ENCODE measurements at places on chromosomes 6 and 20. TPM values are rescaled to one million over a fixed set of nuclear protein-coding genes. Genes with fewer than 3 reads are reported as not detected.

GRCh38 chr6:49565855-49566254 lies 15.4 kb downstream of the C6orf141 start:
- DNase-seq, result no peak

GRCh38 chr6:106163446-106163965 lies 77.4 kb downstream of the PRDM1 start:
- no peak for DNase-seq

GRCh38 chr20:19785983-19786285 lies 27.9 kb downstream of the RIN2 start:
- DNase-seq, result no peak

DNA sequence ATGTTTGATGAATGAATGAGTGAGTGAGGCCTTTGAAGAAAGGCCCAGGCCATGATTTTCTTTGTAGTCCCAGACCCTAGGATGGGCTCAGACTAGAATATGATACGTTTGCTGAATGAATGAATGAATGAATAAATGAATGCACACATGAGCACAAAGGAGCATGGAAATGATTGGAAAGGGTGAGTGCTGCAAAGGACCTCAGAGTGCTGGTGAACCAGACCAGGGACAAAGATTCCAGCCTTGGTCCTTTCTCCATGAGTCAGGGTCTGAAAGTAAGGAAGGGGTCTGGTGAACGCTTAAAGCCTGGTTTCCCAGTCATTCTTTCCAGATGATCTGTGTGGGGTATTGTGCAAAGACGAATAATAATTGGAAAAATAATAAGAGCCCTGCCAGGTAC lies 40.0 kb upstream of the MRPS18A start:
- DNase-seq, result no peak

- no peak for DNase-seq
These were observed 142.6 kb upstream of the TAB2 start for GRCh38 chr6:149174962-149175361.

DNA sequence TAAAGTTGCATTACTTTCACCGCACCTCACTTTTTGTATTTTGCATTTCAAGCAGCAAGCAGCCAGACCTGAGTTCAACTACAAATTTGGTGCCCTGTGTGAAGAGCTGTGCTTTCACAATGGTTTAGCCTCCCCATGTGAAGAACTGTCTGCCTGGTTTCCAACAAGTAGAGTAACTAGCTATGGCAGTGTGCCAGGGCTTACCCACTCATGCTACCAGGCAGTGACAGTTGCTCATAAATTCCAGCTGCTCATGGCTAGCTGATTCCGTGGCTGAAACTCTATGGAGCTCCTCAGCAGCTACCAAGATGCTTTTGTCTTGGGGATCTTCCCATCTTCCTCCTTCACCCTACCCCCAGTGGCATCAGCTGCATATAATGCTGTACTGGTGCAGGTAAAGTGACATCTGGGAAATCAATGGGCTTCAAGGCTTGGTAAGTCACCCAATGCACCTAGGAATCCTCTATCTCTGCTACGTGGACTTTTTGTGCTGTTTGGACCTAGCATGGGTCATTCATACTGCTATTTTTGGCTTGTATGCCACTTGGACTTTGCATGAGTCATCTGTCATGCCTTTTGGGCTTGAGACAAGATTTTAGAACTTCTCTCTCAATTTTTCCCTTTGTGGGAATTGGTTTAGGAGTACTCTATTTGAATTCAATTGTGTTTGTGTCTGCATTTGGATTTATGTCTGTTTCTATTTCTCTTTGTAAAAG lies 176.5 kb upstream of the GJE1 start:
- no peak for DNase-seq

DNA sequence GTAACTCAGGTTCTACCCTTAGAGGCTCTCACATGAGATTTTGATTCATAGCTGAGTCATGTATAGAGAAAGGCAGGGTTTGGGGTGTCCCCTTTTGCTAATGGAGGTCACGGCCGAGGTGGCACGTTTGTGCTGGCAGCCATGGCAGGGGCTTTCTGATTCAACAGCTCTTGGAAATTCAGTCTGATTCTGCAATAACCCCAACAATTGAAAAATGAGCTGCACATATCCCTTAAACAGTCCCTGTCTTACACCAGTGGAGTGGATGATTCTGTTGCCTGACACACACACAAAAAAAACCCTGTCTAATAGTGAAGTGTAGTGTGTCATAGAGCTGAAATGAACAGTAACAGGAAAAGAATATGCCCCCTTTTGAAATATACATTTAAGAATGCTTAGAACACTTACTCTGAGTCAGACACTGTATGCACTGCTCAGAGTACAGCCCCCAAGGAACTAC lies 40.4 kb upstream of the ARG1 start:
- no peak for DNase-seq

- DNase-seq, result no peak
These were observed 159.2 kb downstream of the SLC35B3 start for GRCh38 chr6:8276148-8276547.

GRCh38 chr6:90222724-90223198 lies 73.9 kb downstream of the BACH2 start:
- DNase-seq, result no peak

C2 gene
- total RNA-seq, result 229 TPM

BPIFB4 gene
- total RNA-seq, result not detected

RBM12 gene
- total RNA-seq, result 30.4 TPM

TFEB gene
- total RNA-seq, result 20.2 TPM
